ENCODE measurements at places on chromosomes 5 and 9. TPM values are rescaled to one million over a fixed set of nuclear protein-coding genes. Genes with fewer than 3 reads are reported as not detected.

SCGB3A1 gene
- total RNA-seq, result not detected

SHROOM1 gene
- 9.9 TPM for total RNA-seq

GABRA6 gene
- total RNA-seq, result not detected

FBXL7 gene
- 8.7 TPM for total RNA-seq
